ENCODE measurements at places on chromosomes 16 and 17.
A peak's percentile ranks its signal among the peaks of the same experiment; 100 is the strongest.

DNA sequence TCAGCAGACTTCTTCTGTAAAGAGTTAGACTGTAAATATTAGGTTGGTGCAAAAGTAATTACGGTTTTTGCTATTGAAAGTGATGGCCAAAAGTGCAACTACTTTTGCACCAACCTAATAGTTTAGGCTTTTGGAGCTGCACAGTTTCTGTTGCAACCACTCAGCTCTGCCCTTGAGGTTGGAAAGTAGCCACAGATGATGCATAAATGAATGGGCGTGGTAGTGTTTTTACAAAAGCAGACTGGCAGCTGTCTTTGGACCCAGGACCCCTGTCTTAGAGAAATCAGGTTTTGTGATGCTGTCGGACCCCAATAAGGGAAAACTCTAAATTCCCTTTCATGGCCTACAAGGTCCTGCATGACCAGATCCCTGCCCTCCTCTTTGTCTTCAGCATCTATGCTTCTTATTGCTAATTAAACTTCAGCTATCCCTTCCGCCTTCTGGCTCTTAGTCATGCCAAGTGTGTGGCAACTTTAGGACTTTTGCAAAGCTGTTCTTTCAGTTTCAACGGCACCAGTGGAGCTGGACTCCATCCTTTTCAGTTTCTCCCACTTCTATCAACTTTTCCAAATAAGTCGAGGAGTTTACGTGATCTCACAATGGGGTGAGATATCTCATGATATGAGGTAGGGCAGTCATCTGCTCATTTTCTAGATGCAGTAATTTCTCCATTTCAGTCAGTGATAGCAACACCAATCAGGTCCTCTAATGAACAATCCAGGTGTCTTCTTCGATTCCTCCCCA is 232.3 kb downstream of the XYLT1 start:
- DNase-seq, result no peak

DNA sequence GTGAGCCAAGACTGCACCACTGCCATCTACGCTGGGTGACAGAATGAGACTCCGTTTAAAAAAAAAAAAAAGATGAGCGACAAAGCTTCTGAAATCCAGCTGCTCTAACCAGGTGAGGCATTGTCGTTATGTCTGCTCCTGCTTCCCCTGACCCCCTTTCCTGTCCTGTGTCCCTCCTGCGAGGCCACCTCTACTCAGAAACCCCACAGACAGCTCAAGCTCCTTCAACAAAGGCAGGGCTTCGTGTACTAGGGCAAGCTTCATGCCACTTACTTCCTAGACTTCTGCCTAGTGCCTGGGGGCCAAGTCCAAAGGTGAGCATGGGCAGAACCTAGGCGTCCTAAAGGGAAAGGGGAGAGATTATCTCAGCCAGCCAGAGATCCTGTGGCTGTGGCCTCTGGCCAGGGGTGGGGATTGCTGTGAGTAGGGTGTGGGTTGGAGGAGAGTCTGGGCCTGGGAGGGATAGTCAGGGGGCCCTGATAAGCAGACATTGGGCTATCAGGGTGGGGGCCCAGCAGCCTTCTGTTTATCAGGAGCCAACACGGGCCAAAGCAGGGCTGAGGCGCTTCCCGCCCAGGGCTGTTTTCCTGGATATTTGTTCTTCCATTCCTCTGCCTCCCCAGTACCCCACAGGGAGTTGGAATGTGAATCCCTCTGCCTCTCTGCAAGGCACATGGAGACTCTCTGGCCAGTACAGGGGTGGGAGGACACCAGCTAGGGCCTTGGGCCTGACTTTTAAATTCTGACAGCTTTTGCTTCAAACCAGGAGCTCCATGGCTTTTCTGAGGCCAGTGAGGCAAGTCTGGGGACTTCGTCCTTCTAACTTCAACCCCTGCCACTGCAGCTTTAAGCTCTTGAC is 10.4 kb downstream of the ERAL1 start:
- no peak for DNase-seq

- DNase-seq, result no peak
Measured at GRCh38 chr17:609232-609810, 105.3 kb downstream of the VPS53 start.

DNA sequence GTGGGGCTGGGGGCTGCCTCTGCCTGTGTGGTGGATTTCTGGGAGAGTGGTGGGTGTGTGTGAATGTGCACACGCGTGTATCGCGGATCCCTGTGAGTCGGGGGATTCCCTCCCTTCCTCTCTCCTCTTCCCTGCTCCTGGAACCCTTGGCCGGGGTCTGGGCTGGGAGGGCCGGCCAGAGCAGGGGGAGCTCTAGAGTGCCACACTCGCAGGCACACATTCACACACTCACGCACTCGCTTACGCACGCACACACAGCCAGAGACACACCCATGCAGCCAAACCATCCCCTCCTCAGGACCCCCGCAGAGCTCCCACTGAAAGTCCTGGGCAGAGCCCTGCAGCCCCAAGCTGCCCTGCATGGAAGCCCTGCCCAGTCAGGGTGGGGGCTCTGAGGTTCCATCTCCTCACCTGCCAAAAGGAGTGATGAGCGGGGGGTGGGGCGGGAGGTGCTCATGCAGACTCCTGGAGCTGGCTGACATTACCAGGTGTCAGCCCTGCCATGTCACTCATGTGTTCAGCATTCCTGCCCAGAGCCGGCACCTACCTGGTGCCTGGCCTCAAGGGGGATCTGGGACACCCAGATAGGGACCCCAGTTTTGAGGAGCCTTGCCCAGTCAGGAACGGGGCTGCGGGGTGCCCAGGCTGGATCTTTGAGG is 1.9 kb downstream of the NECAB2 start:
- no peak for DNase-seq

DNA sequence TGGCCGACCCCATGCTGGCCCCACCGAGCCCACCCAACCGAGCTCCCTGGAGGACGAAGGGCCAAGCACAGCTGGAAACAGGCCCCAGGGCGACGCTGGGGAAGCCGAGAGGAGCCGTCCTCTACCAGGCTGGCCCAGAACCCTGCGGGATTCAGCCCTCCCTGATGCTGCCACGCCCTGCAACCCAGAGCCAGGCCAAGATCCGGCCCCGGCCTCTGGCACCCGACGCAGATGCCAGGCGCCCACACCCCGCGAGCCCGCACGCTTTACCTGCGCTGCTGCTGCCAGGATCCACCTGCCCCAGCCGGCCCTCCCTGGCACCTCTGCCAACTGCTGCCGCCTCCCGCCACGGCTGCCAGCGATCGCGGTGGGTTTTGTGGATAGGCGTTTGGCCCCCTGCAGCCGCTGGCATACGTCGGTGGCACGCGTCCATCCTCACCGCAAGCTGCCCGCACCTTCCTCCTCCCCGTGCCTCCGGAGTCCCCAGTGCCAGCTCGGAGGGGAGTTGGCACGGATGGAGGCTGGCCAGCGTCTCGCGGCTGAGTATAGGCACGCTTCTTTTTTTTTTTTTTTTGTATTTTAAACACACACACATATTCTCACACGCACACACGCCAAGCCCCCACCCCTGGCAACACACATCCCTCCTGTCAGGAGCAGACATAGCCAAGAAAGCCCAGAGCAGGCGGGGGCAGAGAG is 41.3 kb upstream of the ACSF3 start:
- no peak for DNase-seq

- no peak for DNase-seq
Measured at GRCh38 chr16:15606518-15607220, 36.3 kb downstream of the MARF1 start.

- DNase-seq, result no peak
Measured at GRCh38 chr16:4945560-4946502, 8.9 kb upstream of the PPL start.

GRCh38 chr17:49061524-49061943 is 64.3 kb downstream of the IGF2BP1 start:
- no peak for DNase-seq

DNA sequence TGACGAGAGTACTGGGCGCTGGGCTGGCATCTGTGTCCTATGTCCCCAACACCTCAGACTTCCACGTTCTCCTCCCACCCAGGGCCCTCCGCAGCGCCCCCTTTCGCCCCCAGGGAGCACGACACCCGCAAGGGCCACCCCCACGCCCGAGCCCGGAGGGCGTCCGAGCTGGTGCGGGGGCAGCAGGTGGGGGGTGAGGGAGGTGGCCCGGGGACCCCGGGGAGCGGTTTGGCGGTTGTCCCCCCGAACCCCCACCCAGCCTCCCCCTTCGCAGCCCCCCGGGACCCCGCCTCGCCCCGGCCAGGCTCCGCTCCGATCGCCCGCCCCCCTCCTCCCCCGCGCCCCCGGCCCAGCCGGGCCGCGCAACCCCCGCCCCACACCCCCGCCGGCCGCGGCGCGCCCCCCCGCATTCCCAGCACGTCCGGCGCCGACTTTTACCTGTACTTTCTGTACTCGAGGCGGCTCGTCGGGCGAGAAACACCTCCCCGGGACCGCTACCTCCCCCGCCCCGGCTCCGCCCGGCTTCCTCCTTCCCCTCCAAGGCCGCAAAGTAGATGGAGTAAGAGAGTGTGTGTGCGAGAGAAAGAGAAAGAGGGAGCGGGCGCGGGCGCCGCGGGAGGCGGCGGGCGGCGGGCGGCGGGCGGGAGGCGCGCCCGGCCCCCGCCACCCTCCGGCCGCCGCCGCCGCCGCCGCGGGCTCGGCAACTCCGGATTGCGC is 901 bp downstream of the CDYL2 start:
- DNase-seq, result no peak

GRCh38 chr17:50531428-50532025 is 1.0 kb upstream of the EPN3 start:
- DNase-seq, result no peak

GRCh38 chr17:73683771-73684170 is 39.5 kb upstream of the SDK2 start:
- no peak for DNase-seq

- DNase-seq, result no peak
Measured at GRCh38 chr16:11347831-11348230, 2.6 kb downstream of the RMI2 start.

DNA sequence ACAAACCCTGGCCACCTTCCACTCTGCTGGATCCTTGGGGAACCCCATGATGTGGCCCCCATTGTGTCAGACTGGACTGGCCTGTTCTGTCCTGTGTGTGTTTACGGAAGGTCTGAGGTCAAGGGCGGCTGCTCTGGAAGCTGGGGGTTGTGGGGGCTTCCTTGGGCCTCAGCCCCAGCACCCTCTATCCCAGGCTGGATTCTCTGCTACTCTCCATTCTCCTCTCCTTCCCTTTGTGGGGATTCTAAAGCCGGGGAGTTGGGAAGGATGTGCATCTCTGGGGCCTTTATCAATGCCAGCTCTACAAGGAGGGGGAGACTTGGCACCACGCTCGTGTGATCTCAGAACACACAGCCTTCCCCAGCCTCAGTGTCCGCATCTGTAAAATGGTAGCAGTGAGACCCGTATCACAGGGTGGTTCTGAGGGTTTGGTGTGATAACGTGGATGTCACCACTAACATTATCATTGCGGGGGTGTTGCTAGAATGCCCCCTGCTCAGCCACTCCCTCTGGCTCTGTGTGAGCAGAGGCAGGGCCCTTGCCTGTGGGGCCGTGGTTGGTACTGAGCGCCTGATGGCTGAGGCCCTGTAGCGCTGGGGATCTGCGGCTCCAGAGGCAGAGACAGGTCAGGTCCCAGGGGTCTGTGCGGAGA is 18.1 kb downstream of the ADGRG1 start:
- DNase-seq, result no peak

DNA sequence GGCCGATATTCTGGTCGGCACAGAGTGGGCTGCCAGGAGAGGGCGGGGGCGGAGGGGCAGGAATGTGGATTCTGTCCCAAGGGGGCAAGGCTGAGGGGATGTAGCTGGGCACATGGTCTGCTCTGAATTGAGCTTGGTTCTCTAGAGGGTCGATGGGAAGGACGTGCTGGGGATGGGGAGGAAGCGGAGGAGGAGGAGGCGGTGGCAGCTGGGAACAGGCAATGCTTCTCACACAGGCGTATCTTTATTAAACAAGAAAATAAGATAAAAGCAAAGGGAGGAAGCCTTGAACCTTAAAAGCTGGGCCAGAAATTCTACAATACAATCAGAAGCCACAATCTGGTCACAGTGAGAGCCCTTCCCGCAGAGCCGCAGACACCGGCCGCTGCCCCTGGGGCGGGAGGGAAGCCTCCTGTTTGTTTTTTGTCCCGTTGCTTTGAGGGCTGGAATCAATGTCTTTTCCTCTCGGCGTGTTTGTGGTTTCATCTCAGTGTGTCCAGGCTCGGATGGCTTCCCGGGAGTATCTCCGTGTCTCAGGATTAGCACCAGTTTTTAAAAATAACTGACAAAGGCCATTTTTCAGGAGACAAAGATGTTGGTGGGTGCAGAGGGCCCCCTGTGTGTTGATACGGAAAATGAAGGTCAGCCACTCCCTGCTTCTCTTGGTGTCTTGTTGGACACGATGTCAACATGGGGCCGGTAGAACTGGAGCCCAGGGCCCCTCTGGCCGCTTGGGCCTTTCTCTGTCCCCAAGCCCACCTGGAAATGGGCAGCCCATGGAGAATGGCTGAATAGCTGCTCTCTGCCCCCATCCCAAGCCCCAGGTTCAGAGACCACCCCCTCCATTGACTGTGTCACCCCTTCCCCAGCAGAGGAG is 12.3 kb upstream of the SLC7A5 start:
- DNase-seq, result no peak

- no peak for DNase-seq
Measured at GRCh38 chr17:28506763-28507487, 777 bp downstream of the FOXN1 start.

DNA sequence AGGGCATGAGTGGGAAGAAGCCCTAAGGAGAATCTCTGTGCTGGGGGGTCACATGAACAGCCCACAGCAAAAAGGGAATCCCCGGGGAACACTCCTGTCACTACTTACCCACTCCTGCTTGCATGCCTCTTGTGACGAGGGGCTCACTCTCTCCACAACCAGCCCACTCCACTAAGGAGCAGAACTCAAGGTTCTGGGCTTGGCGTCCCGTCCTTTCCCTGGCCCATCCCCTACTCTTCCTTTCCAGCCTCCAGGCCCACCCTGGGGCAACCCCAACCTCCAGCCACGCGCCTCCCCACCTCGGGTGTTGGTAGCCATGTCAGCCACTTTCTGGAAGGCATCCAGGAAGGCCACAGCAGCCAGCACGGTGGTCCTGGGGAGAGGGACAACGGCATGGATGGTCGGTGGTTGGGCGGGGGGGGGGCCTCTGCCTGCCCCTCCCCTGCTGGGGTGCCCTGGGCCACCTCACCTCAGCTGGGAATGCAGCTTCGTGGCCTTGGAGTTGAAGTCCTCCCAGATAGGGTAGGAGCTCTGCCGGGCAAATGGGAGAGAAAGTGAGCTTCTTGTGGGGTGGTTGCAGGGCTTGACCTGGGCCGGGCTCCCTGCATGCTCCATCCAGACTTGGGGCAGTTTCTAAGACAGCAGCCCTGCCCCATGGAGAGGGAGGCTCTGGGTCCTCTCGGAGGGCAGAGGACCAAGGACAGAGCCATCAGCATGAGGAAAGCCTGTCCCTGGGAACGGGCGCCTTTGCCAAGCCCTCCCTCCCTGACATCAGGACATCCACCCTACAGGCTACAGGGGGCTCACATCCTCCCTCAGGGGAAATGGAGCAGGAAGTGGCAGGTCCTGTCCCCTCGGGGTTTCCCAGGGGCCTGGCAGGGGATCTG is 5.1 kb downstream of the MTSS2 start:
- DNase-seq, result no peak

- no peak for DNase-seq
Measured at GRCh38 chr17:55072898-55073297, 104.3 kb downstream of the STXBP4 start.

GRCh38 chr16:50318796-50319578 is 49.8 kb downstream of the BRD7 start:
- no peak for DNase-seq

GRCh38 chr16:1961651-1962067 is 2.3 kb downstream of the NDUFB10 start:
- no peak for DNase-seq

GRCh38 chr16:17926866-17927399 is 409.6 kb downstream of the NPIPA8 start:
- DNase-seq, result no peak

GRCh38 chr16:20826039-20826566 is 19.8 kb downstream of the REXO5 start:
- no peak for DNase-seq

- DNase-seq, result peak; percentile 42
Measured at GRCh38 chr16:57619606-57620334, 8.7 kb upstream of the ADGRG1 start.
